Stimulated activated CD8-positive, alpha-beta memory T cell treated with anti-CD3 and anti-CD28 coated beads, Interleukin-12 subunit alpha, Interleukin-12 subunit beta, amount 100 ng/mL, for 4 hours (primary cell): ENCODE measurements at places on chromosomes 16 and 17.
A peak's percentile ranks its signal among the peaks of the same experiment; 100 is the strongest.

DNA sequence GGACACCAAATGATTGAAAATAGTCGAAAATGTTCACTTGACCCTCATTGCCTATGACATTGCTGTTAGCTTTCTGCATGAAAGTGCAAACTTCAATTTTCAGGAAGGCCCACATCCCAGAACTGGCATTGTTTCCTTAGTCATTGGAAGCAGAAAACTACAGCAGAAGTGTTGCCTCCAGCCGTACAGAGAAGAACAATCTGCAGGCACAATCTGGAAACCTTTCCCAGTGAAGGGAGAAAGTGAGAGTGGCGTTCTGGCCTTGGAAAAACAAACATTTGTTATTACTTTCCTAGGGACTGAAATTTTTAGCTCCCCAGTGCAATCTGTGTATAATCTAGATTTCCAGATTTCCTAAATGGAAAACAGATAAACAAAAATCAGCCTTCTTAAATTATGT is 529.5 kb upstream of the RBFOX1 start:
- DNase-seq, result no peak

GRCh38 chr16:4411684-4412083 is 4.7 kb downstream of the CORO7 start:
- DNase-seq, result no peak

DNA sequence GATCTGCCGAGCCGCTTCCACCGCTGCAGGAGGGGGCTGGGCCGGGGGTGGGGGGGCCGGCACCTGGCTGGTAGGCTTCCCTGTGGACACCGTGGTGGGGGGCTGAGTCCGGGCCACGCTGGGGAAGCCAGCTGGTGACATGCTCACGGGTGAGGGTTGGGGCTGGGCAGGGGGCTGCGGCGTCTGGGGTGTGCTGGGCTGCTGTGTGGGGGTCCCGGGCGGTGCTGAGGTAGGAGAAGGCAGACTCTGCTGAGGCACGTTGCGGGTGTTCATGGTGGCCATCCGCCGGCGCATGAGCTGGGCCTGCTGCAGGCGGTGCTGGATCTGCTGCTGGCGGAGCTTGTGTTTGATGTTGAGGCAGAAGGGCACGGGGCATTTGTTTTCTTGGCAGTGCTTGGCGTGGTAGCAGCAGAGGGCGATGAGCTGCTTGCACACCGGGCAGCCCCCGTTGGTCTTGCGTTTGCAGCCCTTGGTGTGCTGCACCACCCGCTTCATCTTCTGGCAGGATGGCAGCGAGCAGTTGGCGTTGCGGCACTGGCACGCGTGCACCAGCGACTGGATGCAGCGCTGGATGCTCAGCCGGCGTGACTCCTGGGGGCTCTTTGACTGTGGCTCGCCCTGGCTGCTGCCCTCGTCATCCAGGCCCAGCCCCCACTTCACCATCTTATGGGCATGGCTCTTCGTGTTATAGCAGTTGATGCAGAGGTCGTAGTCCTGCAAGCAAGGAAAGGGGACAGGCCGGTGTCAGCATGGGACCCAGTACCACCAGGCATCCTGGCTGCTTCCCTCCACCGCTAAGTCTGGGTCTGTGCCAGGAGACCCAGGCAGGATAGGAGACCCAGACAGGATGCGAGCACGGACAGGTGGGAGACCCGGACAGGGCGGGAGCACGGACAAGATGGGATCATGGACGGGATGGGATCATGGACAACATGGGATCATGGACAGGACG is 12.1 kb upstream of the TRAP1 start:
- DNase-seq, result no peak

DNA sequence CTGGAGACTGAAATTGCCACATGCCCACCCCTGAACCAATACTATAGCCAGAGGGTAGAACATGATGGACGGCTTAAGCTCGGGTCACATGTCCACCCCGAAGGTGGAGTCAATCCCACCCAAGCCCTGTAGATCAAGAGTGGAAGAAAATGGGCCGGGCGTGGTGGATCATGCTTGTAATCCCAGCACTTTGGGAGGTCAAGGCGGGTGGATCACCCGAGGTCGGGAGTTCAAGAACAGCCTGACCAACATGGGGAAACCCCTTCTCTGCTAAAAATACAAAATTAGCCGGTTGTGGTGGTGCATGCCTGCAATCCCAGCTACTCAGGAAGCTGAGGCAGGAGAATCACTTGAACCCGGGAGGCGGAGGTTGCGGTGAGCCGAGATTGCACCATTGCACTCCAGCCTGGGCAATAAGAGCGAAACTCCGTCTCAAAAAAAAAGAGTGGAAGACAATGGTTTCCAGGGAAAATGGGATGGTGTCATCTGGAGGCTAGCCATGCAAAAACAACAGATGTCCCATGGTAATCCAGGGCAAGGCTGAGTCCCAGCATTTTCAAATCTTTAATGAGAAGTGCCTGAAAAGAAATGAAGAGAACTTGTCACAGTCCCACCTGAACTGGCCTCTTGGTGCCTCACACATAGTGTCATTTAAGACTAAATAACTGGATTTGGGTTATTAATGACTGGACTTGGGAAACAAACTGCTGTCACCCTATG is 30.1 kb downstream of the CD300LF start:
- DNase-seq, result no peak

DNA sequence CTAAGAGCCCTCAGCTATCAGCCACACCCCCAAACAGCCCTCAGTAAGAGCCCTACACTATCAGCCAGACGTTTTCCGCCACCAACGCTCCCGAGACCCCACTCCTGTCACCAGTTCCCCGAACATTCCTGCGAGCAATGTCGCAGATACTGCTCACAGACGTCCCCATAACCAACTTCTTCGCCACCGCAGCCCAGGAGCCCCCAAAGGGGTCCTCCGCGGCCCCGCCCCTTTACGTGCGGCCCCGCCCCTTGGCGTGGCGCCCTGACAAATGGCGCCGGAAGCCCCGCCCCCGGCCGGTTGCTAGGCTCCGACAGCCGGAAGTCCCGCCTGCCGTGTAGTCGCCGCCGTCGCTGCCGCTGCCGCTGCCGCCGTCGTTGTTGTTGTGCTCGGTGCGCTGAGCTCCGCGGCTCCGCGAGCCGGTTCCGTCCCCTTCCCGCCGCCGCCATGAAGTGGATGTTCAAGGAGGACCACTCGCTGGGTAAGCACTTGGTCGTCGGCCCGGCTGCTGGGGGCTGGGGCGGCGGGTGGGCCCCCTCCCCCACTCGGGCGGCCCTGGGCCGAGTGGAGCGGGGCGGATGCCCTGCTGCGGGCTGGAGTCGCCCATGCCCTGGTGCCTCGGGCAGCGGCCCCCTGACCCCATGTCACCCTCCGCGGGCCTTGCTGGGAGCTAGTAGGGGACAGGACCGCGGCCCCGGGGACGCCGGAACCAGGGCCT is at the start of gene GABARAPL2:
TSS of gene GABARAPL2 (plus strand) at position 340 of the 718 bp plus-strand sequence. CDS start at position 448, 108 bp downstream.
- DNase-seq, result peak; percentile 88

DNA sequence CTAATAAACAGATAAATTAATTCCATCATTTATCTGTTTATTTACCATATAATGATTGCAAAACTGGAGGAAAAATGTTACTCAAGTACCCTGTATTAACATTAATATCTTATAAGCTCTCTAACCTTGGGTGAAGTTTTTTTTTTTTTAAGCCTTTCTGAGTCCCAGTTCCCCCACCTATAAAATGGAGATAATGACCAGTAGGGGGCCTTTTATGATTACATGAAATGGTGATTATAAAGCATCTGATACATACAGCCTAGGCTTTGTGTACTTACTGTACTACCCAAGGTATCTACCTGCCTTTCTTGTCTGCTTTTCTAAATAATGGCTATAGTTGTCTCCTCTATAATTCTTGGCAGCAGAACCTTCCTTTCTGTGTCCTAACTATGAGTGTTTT is 22.6 kb downstream of the LRRC36 start:
- no peak for DNase-seq

- DNase-seq, result no peak
Measured at GRCh38 chr17:69175625-69176456, 34.1 kb upstream of the ABCA6 start.

- DNase-seq, result no peak
Measured at GRCh38 chr17:13970531-13970930, 98.8 kb upstream of the COX10 start.
